Esophagus mucosa (tissue), 1 donor: ENCODE measurements at places on chromosomes 1 and 21. TPM values are rescaled to one million over a fixed set of nuclear protein-coding genes. Genes with fewer than 3 reads are reported as not detected.

GRCh38 chr1:11198851-11199594 lies 9.9 kb downstream of the ANGPTL7 start:
- ATAC-seq = no peak

NOS1AP gene
- 1.4 TPM for total RNA-seq

GRCh38 chr21:28991861-28992525 lies 684 bp downstream of the LTN1 start:
- no peak for ATAC-seq

DNA sequence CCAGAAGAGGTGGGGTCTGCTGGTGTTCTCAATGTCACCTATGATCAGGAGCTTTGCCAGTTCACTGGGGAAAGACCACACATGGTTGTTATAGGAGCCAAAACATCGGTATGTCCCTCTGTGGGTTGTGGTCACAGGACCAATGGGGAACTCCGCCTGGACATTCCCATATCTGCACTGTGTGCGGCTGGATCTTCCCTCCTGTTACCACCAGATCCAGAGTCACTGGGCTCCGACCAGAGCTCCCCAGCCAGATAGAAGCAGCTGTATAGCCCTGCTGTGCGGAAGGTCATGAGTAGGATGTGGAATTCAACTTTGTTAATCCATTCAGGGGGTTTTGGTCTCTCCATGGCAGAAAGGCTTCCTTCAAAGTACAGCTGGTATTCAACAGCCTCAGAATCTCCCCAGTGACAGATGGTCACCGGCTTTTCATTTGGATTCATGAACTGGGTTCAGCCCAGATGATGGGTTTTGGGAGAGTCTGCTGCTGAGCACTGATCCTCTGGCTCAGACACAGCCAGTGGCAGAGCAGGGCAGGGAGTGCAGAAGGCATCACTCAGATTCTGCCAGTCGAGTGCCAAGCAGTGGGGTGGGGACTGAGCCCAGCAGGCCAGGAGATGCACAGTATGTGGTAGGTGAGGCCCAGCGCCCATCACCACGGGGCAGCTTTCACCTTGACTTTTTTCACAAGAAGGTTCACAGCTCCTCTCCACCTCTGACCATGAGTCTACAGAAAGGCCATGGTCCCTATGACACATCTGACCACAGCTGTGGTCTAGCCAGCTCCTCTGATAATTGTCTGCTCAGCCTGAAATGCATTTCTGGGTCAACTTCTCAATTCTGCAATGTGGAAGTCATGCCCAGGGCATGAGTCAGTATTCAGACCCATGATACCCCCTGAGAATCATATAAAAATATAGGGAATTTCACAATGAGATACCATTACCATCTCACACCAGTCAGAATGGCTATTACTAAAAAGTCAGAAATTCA lies 2.9 kb upstream of the SHCBP1L start:
- ATAC-seq = no peak

DNA sequence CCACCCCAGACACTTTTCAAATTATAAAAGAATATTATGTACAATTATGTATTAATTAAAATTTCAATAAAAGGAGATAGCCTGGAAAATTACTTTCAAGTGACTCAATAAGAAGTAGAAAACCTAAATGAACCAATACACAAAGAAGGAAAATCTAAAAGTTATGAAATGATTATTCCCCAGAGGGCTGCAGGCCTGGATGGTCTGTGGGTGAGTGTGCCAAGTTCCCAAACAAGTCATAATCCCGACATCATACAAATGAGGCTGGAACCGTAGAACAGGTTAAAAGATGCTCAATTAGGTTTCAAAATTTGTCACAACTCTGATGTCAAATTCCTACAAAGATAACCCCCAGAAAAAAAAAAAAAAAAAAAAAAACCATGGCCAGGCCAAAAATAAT lies 12.7 kb downstream of the SPATC1L start:
- no peak for ATAC-seq

DNA sequence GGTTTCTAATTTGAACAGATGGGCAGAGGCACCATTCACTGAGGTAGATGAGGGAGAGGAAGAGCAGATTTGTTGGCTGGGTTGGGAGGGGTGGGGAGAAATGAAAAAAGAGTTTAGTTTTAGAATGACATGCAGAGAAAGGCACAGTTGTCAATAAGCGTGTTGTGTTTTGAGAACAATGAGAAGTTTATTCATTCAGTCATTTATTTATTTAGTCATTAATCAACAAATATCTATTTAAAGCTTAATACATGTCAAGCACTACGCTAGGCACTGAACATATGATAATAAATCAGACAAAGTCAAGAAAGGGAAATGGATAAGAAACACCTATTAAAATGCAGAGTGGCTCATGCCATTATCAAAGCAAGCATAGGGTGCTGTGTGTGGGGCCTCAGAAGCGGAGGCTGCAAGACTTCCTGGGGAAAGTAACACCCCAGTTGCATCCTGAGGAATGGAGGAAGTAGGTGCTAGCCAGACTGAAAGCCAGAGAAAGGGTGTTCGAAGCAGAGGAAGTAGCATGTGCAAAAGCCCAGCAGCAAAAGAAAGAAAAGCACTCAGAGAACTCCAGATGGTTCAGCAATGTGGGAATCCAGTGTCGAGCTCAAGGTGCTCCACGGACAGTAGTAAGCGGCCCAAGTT lies 114.1 kb downstream of the RNF220 start:
- ATAC-seq = no peak

GRCh38 chr21:45636951-45637646 lies 6.4 kb upstream of the PCBP3 start:
- no peak for ATAC-seq

GRCh38 chr1:162928141-162928540 lies 67.2 kb upstream of the CCDC190 start:
- ATAC-seq = no peak

DNM3 gene
- total RNA-seq = 1.6 TPM

GRCh38 chr21:41357546-41357945 lies 4.3 kb upstream of the MX2 start:
- no peak for ATAC-seq

DNA sequence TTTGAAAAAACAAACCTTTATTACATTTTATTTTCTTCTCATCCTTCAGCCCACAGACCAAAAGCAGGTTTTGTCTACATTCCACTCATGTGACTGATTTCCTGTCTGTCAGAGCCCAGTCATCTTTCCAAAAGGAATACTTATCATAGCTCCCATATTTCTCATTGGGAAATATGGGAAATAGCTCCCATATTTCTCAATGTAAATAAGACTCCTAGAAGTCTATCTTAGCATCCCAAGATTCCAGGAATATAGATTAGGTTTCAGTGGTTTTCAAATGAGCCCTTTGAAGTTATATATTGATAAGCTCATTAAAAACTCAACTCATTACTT lies 19.1 kb upstream of the NRDC start:
- ATAC-seq = no peak

TEX38 gene
- total RNA-seq = not detected

DNA sequence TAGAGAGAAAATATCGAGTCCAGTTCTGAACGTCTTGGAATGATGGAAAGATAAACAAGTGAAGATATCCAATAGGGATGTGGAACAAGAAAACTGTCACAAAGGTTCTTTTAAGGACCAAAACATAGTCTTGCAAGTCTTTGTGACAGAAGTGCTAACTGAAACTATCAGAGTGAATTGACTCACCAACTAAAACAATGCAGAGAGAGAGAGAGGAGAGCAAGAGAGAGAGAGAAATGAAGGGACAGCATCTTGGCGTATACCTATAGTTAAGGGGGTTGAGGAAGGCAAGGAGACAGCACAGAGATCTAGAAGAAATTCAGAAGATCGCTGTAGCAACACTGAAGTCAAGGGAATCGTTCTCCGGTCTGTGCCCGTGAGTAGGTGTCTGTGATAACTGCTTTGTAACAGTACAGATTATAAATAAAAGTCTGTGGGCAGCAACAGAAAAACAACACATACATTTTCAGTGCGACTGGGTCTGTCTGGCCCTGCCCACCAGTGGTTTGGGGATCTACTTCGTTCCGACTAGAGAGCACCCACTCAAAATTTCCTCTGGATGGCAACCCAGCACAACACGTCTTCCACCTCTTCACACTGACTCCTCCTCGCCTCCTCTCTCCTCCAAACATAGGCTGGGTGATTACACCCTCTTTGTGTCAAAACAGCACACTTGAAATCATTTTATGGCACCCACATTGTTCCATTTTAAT lies 4.8 kb upstream of the COA6 start:
- ATAC-seq = no peak

DNA sequence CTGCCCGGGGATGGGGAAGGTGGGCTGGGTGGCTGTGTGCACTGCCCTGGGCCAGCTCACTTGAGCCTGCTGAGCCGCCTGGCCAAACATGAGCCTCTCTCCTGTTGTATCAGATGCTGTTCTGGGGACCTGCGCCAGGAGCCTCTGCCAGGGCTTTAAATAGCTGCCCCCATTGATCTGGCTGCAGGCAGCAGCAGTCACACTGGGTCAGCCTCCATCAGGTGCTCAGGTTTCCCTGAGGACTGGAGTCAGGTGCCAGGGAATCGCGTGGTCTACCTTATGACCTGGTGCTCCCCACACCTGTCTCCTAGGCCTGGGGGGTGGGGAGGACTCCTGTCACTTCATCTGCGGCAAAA lies 700 bp upstream of the CCDC28B start:
- no peak for ATAC-seq

PLD5 gene
- total RNA-seq = not detected
